ENCODE measurements at places on chromosomes 11 and 22. TPM values are rescaled to one million over a fixed set of nuclear protein-coding genes. Genes with fewer than 3 reads are reported as not detected.

The OR8G1 gene
- total RNA-seq, result under 0.01 TPM

The GAL3ST1 gene
- 0.10 TPM for total RNA-seq

The C11orf16 gene
- total RNA-seq, result not detected

The PHF21B gene
- not detected for total RNA-seq

The SOX10 gene
- not detected for total RNA-seq

The FJX1 gene
- not detected for total RNA-seq

The MMP1 gene
- 0.52 TPM for total RNA-seq

Measured in mononuclear cell (primary cell).